ENCODE measurements at places on chromosomes 3 and 15.

DNA sequence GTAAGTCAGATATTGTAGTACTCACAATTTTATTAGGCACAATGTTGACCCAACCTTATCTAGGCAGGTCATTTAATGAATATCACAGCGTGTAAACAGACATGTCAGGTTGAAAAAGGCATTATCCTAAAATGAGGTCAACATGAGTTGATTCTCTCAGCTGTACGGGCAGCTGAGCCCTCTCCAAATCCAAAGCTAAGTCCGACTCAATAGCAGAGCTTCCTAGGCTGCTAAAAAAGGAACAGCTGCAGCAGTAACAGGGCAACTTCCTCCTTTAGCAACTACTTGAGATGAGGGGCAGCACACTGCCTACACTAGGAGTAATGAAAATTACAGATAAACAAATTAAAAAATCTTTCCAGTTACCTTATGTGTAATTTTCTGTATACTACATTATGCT is 189.2 kb downstream of the CADM2 start:
- no peak for DNase-seq

DNA sequence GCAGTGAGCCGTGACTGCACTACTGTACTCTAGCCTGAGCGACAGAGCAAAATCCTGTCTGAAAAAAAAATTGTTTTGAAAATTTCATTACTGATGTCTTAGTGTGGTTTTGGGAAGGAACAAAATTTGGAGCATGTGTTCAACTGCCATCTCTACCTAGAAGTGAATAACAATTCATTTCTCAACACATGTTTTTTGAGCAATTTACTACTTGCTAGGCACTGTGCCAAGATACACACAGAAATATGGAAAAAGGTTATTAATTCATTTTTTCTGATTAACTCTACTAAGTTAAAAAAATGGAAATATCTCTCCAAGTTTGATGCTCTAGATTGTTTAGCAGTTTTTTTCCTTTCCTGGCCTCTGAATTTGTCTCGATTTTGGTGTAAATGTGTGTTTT is 5.2 kb upstream of the TCF12 start:
- no peak for DNase-seq

DNA sequence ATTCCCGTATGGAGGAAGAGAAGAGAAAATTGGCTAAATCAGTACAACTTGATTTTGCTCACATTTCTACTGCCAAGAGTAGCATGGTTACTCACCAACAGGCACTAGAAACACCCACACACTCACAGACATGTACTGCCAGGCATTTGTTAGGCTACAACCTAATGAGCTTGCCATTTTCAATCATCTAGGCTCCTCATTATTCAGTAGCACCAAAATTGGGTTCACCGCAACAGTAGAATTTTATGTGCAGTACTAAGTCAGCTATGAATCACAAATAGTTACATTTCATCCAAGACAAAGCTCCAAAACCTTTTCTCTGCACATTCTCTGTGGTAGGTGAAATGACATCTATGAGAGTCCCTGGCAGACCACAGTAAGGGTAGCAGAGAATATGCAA is 15.0 kb upstream of the THUMPD3 start:
- no peak for DNase-seq

DNA sequence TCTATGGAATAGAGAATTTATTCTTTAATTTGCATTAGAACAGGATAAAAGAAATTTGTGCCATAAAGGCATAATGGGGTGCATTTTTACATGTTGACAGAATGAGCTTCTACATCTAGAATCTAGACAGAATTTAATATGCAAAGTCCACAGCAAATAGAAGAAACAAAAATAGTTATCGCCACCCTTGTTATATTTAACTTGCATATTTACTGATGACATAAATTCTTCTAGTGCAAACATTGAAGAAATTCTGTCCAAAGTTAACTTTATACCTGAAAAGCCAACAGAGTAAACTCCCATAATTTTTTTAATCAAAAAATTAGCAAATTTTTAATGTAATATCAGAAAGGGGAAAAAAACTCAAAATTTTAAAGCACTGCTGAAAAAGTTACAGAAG is 213.7 kb upstream of the ALCAM start:
- no peak for DNase-seq

DNA sequence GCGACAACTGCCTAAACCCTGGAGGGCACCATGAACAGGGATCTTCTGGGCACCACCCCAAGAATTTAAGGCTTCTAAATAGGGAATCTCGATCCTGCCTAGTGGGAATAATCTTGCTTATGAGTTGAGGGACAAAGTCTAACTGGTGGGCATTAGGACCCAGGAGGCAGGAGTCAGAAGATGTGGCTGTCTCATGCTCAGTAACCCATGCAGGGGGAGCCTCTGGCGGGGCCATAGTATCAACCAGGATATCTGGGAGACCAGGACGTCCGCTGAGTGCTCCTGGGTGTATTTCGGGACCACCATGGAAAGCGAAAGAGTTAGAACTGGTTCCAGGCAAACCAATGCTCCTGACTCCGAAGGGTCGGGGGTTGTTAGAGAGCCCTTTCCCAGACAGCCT is 356.1 kb downstream of the OTOL1 start:
- DNase-seq, result no peak

DNA sequence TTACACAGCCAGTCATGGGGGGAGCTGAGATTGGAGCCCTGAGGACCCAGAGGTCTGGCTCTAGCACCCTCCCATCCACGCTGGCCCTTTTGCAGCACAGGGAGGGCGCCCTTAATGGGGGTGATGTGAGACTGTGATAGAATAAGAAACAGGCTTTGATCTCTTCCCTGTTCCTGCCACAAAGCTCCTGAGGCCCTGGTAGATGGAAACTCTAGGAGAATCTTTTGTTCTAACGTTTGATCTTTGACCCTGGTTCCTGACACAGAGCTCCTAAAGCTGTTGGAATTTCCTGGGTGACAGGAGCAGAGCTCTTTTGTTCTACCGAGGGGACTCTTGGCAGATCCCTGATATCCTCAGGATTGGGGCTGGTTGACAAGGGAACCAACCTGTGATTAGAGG is 1.2 kb upstream of the UROC1 start:
- no peak for DNase-seq

GRCh38 chr3:128878556-128879124 is 780 bp upstream of the ACAD9 start:
- DNase-seq, result peak; percentile 59

DNA sequence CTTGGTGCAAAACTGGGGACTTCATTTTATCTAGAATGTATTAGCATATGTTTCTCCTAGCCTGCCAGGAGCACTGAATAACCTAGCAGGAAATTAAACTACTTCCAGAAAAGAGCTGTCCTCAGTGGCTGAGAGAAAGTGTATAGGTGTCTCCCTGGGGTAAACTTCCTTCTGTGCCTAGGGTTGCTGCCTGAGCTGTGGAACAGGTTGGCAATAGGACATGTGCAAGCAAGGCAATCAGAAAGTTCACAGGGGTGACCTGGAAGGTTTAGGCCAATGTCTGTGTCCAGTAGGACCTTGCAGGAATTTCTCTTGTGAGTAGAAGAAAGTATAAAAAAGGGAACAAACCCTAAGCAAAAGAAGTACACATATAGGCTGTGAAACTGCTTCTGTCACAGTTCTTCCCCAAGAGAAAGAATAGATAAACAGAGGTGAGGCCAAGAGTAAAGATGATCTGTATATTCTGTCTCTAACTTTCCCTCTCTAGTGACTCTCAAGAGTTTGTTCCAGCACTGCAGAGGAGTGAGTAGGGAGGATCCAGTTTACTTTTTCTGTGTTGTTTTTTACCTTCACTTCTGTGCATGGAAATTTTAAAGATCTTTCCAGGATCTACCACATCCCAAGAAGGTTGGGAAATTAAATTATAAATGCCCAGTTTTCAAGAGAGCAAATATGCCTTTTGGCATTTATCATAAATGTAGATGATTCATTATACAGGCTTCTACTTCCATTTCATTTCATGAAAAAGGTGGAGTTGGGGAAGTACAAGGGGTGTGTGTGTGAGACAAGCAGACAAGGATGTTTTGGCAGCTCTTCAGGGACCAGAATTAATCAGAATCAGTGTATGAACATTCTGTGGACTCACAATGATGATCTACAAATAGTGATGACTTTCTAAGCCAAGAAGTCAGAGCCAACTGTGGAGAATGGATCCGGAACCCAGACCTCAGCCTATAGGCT is 155.2 kb downstream of the RBPMS2 start:
- no peak for DNase-seq

DNA sequence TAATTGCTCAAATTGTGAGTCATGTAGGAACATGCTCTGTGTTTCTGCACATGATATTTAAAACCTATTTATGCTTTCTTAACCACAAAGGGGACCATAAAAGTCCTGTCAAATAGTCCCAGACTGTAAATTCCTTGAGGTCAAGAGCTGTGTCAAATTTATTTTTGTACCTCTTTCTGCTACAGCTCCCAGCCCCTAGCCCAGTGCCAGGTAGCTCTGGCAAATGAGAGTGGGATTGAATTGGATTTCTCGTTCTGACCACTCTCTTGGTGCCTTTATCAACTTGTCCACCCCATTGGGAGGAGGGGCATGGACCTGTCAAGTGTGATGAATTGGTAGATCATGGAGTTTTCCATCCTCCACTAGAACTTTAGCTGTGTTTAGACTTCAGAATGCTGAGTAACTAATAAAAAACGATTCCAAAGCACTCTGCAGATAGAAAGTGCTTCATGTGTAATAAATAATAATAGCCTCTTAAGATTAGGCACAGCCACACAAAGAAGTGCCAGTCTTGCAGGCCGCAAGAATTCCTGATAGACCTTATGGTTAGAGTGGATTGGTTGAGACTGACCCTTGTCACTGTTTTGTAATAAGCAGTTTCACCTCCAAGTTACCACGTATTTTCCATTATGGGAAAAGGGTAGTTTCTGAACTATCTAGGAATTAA is 120.4 kb downstream of the LPP start:
- peak; percentile 94 for DNase-seq

GRCh38 chr3:80994085-80994665 is 767.3 kb downstream of the GBE1 start:
- no peak for DNase-seq

DNA sequence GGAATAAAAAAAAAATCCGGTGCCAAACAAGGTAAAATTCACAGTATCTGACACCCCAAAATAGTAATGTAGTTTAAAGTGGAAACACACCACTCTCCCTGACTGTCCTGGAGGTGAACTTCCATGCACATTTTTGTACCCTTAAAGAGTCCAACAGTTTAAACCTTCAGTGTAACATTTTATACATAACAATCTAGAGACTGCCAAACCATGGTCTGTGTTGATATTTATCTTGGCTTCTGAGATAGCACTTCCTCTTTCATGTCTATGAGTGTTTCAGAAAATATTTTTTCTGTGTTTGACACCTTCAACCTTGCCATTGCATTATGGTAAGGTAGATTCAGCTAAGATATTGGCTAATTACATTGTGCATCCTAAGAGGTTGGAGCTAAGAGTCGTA is 13.9 kb downstream of the TMEM45A start:
- DNase-seq, result no peak

DNA sequence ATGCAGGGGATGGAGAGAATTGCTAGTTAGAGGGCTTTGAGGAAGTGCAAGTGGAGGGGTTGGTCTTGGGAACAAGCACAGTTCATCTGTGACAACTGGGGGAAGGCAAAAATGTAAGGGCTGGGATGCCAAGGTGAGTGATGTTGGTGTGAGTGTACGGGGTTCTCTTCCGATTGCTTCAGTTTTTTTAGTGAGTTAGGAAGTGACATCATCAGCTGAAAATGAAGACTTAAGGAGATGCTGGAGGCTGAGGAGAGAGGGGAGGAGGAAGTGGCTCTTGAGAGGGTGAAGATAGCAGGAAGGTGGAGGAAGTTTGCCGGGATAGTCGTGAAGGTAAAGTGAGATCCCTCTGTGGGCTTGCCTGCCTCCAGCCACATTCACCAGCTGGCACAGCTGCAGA is 12.7 kb downstream of the TICRR start:
- DNase-seq, result no peak

GRCh38 chr3:81910244-81910852 is 148.9 kb upstream of the GBE1 start:
- DNase-seq, result no peak

DNA sequence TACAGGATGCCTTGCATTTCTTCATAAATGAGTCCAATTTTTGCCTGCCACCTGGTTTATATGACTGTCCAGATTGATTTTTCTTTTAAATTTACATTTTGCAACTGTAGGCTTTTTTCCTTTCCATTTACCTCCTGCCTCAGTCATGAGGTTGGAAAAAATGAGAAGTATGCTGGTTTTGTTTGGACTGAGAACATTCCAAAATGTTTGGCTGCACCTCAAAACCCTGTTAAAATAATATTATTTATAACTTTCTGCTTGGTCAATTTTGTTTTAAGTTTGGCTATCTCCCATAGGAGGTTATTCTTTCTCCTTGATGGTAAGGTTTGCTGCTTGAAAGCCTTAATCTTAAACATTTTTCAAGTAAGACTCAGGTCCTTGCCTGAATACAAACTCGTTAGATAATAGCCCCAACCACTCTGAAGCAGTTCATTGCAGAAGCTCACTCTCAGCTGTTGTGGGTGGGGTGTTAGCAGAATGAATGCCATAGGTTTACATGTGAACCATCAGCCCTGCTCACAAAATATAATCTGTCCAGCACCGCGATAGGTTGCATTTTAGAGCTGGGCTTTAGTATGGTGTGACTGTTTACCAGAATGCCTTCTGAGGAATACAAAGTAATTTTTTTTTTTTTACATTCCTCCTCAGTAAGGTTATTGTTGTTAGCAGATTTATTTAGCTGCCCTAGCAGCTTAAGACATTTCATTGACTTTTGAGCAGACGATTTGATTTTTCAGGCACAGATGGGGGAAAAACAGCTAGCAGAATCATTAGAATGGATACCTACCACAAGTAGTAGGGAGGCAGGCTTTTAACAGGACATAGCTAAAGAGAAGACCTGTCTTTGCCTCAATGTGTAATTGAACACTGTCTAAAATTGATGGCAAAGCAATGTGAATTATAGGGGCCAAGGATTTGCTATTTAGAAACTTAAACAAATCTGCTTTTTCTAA is 630.8 kb upstream of the KCNMB2 start:
- DNase-seq, result no peak

- no peak for DNase-seq
These were observed 10.9 kb upstream of the FAM107A start for GRCh38 chr3:58588030-58588614.

DNA sequence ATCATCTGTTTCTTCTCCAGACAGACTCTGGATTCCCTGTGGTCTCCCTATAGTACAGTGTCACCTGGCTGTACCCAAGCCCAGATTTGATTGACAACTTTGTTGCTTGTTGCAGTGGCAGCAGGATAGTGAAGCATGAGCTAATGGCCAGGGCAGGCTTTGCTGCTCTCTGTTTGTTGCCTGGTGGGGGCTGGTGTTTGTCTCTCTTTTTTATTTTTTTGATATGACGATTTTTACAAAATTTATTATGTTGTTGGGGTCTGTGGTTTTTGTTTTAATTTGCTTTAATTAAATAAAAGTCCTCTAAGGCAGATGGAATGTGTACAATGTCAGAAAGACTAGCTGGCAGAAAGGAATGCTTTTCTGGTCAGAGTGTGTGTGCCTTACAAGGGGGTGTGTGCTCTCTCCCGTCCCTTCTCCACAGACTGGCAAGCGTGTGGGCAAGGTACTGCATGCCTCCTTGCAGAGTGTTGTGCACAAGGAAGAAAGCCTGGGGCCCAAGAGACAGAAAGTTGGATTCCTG is 15.2 kb upstream of the CLEC3B start:
- no peak for DNase-seq
